ENCODE measurements at places on chromosomes 2 and 18.

- no peak for DNase-seq
Measured at GRCh38 chr2:44250376-44250775, 24.9 kb upstream of the SLC3A1 start.

DNA sequence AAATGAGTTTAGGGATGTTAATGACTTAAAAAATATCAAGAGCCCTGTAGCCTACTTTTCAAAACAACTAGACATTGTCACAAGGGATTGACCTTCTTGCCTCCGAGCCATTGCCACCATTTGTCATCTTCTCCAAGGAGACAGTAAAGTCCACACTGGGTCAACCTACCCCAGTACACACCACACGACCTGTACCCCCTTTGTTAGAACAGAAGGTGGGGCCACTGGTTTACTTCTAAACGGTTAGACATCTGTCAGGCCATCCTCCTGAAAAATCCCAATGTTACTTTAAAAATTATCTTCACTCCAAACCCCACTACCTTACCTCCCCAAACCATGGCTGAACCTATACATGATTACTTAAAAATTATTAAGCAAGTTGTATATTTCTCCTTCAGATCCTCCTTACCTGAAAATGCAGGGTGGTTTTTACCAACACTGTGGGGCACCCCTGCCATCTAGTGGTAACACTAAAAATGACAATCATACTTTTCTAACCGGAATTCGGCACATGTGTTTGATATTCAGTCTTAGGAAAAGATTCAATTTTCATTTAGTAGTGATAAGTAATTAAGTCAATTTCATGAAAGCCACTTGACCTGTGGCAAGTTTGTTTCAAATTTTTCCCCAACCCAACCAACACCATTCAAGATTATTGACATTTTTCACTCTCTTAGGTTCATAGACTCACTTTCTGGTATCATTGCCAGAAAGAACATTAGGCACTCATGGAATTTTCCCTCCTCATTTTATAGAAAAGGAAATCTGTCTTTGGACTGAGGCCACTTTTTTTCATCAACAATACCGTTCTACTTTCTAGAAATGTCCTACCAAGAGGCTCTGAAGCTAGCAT is 265.3 kb upstream of the PKDCC start:
- DNase-seq, result peak; percentile 16

- DNase-seq, result peak; percentile 18
Measured at GRCh38 chr2:27583390-27583915, 611 bp downstream of the ZNF512 start.

GRCh38 chr18:59359576-59359952 is 499 bp upstream of the LMAN1 start:
- no peak for DNase-seq

GRCh38 chr2:132754867-132755472 is 85.0 kb upstream of the LYPD1 start:
- DNase-seq, result no peak

DNA sequence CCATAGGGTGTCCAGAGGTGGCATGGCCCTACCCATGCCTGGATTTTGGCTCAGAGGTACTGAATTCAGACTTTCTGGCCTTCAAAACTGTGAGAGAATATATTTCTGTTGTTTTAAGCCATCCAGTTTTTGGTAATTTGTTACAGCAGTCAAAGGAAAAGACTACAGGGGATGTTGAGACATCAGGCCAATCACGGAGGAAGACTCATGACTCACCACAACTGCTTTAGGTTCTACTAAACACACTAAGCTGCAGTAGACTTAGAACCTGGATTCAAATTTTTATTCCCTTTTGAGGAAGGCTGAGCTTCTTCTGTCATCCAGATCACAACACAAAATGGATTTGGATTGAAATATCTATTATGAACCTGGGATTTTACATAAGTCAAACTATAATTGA is 12.0 kb upstream of the C2orf66 start:
- DNase-seq, result peak; percentile 57

DNA sequence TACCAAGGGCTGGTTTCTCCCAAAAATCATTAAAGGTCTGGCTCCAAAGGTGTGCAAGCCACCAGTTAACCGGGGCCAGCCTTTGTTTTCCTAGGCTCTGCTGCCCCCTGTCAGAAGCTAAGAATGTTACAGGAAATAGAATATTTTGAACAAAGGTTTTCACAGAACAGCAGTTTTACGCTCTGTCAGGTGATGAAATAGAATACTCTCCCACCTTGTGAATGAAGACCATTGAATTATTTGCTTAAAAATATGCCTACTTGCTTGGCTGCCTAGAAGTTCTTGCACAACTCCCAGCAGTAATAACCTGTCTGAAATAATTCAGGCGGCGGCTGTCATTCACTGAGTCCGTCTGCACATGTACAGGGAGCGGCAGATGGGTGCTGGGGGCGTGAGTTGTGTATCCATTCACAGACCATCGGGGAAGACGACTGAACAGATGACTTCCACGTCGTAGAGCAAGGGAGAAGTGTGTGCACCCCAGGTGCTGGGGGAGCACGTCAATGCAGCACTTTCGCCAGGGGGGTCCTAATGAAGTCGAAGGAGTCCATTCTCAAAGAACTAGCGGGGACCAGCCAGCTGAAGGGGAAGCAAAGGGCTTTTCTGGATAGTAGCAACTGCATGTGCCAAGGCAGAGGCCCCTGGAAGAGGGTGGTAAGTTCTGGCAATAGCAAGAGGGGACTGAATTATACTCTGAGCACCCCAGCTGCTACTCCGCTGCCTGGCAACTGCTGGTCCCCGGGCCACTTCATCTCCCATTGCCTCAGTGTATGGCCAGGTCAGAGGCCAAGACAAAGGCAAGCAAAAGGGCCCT is 56.1 kb downstream of the SF3B1 start:
- DNase-seq, result peak; percentile 19

- no peak for DNase-seq
Measured at GRCh38 chr18:50372743-50373142, 2.1 kb upstream of the SKA1 start.

GRCh38 chr2:168186452-168186851 is 60.9 kb downstream of the STK39 start:
- DNase-seq, result no peak

GRCh38 chr2:214995926-214996670 is 142.3 kb downstream of the ABCA12 start:
- no peak for DNase-seq

- no peak for DNase-seq
Measured at GRCh38 chr2:60840880-60841279, 40.5 kb upstream of the REL start.

DNA sequence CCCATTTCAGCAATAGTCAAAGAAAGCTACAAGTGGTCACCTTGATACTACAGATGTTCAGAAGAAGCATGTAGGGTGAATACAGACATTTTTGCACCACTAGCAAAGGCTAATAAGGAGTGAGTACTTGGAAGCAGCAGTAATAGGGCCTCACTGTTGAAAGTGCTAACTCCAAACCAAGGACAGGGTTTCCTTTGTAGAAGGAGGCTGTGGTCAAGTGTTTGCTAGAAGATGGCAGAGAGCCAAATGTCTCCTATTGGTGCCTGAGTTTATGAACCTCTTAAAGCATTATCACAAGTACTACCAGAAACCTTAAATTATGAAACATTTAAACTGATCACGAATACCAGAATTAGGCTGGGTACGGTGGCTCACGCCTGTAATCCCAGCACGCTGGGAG is 308.1 kb downstream of the ZEB2 start:
- DNase-seq, result peak; percentile 6

GRCh38 chr2:190655570-190655969 is 6.7 kb downstream of the NAB1 start:
- no peak for DNase-seq

GRCh38 chr2:199336546-199336945 is 121.2 kb downstream of the SATB2 start:
- peak; percentile 7 for DNase-seq

DNA sequence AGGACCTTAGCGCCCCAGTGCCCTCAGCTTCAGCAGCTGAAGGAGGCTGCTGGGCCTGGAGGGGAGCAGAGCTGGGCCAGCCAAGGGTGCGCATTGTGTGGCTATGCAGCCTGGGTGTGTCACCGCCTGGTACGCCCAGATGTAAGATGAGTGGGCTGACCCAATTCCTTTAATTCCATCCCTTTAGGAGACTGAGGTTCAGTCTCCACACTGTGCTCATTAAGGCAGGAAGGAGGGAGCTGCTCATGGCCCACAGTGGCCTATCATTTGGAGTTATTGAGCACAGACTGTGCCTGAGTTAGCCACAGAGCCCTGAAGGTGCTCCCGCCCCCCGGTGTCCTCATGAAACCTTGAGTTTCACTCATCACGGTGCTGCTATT is 194.1 kb upstream of the GLI2 start:
- peak; percentile 70 for DNase-seq

DNA sequence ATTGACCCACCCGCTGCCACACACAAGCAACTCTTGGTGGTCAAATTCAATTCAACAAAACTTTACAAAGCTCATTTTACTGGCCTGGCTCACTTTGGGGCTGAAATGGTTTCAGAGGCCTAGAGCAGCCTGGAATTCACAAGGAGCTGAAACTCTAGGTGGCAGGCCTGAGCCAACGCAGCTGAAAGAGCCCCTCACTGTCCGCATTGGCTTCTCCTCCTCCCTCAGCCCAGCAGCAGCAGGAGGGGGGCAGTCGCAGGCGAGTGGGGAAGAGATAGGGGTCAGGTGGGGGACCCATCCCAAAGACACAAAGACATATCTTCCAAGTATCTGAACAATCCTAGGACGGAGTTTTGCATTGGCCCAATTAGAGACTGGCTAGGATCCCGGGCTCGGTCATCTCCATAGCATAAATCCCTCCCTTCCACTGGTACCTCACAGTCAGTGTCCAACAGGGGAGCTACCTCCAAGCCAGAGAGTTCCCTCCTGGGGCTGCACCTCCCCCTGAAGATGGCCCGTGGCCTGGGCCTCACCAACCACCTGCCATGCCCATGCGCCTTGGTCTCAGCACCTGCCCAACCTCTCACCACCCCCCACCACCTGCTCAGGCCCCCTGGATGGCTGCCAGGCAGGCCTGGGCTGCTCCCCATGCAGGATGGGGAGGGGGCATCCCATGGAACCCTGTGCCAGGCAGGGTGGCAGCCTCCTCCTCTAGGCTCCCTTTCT is 113.4 kb downstream of the ZBTB7C start:
- peak; percentile 8 for DNase-seq

DNA sequence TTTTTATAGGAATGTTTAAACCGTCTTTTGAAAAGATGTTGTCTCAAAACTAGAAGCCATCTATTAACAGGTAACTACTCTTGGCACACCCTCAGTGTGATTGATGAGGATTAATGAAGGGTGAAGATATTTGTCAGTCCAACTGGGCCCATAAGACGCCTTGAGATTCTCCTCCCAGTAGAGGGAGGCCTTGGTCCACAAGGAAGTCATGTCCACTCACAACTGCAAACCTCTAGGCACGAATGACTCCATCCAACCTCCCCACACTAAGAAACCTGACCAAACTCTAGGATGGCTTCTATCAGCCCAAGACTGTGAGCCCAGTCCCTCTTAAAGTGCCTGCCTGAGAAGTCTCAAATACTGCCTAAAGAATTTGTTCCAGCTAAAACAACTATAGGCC is 19.2 kb upstream of the GRP start:
- no peak for DNase-seq

DNA sequence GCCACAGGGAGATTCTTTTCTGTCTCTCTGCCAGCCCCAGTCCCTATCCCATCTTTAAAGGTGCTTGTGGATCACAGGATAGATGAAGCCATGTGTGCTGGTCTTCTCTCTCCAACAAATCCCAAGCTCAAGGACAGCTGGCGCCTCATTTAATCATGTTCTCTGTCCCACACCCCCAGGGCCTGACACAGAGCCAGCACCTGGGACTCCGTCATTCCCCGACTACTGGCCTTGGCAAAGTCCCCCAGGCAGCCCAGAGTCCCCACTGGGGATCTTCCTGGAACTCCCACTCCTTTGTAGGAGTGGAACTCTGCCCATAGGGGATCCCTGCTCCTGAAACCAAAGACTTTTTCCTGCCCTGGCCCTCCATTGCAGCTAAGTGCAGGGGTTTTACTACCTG is 60.8 kb downstream of the MTHFD2 start:
- DNase-seq, result no peak

GRCh38 chr2:179129574-179130238 is 79.8 kb upstream of the CCDC141 start:
- DNase-seq, result peak; percentile 10

- no peak for DNase-seq
Measured at GRCh38 chr2:57693177-57693576, 353.4 kb upstream of the VRK2 start.

- DNase-seq, result no peak
Measured at GRCh38 chr2:85088921-85089320, 44.3 kb upstream of the TCF7L1 start.

DNA sequence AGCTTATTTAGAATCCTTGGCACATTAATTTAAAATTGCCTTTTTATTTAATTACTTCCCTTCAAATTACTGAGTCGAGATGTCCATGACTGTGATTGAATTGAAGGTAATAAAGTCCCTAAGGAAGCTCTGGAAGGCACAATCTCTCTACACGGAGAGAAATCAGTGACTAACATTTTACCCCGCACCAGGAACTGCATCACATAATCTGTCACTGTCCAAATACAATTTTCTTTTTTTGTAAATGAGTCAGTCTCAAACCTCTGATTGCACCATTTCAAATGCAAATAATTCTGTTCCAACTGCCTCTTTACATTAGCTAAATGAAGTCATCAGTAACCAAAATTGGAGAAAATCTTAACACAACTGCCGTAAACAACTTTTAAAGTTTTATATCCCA is 311.9 kb downstream of the CCDC178 start:
- no peak for DNase-seq

DNA sequence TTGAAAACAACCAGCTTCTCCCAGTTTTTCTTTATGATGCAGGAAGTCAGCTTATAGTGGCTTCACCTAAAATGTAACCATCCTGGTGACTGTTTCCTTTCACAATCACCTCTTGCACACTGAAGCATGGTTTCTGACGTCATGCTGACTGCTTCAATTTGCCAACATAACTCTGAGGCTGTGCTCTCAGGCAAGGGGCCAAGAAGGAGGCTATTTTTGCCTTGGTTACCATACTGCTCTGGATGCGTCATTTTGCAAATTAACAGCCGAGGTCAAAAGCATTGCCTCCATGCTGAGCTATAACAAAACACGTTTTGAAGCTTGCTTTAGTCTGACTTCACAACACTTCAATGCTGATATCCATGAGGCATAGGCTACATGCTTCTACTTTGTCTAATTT is 397.8 kb downstream of the METTL4 start:
- DNase-seq, result peak; percentile 84

GRCh38 chr18:9788140-9788539 is 80.0 kb downstream of the RAB31 start:
- peak; percentile 45 for DNase-seq
